ENCODE measurements at places on chromosomes 2 and 18. TPM values are rescaled to one million over a fixed set of nuclear protein-coding genes. Genes with fewer than 3 reads are reported as not detected.

DNA sequence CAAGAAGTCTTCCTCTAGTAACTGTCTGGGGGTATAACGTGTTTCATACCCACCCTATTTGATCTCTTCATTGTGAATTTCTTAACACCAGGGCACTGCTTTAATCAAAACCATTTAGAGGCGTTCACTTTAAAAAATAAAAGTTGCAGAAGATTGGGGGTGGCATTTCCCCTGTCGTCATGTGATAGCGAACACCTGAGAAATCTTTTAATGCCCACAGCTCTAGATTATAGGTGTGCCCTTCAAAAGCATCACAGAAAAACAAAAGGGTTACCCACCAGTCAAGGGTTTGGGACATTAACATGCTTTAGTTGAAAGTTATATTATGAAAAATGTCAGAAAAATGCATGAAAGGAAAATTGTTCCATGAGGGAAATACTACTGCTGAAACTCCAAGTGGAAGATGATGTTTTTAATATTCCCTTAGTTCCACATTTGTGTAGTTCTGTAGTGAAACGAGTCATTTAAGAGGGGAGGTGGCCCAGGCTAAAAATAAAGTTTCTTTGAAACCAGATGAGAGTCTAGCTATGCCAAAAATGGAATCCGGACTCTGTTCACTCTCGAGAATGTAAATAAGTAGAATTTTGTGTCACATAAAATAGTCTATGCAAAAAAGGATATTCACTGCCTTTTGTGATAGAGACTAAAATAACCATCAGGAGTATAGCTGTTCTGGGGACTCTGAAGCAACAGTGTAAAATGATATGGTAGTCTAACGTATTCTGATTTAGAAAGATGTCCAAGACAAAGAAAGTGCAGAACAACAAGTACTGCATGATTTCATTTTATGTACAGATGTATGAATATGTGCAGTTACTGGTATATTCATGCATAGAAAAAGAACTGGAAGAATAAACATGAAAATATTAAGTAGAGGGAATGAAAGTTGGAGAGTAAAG, 95.3 kb downstream of the TMEM247 start:
- H3K27ac ChIP-seq, result no peak overlapping the region
- peaks cover 2% of the 10 kb centered on the region for H3K4me1 ChIP-seq
- DNase-seq, result no peak
- H3K4me3 ChIP-seq, result no peak overlapping the region

DNA sequence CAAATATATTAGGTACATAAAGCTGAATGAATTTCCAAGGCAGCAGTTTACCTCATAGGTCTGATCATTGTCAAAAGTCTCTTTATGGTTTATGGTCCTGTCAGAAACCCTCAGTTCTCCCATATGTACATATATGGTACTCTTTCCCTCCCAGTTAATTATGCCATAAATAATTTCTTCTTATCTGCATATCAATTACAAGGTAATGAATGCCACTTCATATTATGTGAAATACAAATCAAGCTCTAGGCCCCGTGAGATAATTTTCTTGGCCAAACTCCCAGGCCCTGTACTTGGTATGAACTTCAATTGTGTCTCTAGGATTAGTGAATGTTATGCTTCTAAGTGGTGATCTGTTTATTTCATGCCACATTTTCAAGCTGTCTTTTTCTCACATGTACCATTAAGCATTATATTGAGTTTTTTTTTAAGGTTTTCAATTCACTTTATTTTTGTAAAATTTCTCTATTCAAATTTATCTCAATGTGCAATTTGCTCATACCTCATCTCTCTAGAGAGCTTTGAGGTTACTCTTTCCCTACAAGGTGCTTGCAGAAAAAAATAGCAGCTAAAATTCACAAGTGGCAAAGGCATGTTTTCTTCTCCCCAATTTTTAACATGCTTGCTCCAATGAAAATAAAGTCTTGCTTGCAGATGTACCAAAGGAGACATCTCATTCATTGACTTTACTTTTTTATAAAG, 430.6 kb upstream of the VRK2 start:
- no peaks in the 10 kb centered on the region for H3K4me1 ChIP-seq
- H3K36me3 ChIP-seq, result no peaks in the 10 kb centered on the region

- no peak overlapping the region for H3K27ac ChIP-seq
- no peaks in the 10 kb centered on the region for H3K36me3 ChIP-seq
- H3K4me1 ChIP-seq, result no peaks in the 10 kb centered on the region
- no peak overlapping the region for H3K4me3 ChIP-seq
Observed at GRCh38 chr2:40127890-40128557, 323.9 kb downstream of the SLC8A1 start.

- H3K27me3 ChIP-seq, result no peaks in the 10 kb centered on the region
- H3K4me3 ChIP-seq, result no peak overlapping the region
- no peak overlapping the region for H3K27ac ChIP-seq
- H3K4me1 ChIP-seq, result no peaks in the 10 kb centered on the region
- DNase-seq, result no peak
Observed at GRCh38 chr18:28078298-28078697, 98.6 kb downstream of the CDH2 start.

DNA sequence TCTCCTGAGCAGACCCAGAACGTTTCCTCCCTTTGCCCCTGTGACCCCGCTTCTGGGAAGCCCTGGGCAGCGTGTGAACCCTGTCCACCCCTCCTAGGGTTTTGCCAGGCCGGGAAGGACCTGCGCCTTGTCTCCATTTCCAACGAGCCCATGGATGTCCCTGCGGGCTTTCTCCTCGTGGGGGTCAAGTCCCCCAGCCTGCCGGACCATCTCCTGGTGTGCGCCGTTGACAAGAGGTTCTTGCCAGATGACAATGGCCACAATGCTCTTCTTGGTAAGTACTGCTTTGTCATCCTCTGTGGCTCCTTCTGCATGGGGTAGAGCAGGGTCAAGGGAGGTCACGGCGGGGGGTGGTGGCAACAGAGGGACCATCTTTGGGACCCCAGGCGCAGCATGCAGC, 32.5 kb downstream of the GREB1 start:
- no peaks in the 10 kb centered on the region for H3K4me1 ChIP-seq
- no peak overlapping the region for H3K4me3 ChIP-seq
- peaks cover 2% of the 10 kb centered on the region for H3K27me3 ChIP-seq
- no peaks in the 10 kb centered on the region for H3K36me3 ChIP-seq

DNA sequence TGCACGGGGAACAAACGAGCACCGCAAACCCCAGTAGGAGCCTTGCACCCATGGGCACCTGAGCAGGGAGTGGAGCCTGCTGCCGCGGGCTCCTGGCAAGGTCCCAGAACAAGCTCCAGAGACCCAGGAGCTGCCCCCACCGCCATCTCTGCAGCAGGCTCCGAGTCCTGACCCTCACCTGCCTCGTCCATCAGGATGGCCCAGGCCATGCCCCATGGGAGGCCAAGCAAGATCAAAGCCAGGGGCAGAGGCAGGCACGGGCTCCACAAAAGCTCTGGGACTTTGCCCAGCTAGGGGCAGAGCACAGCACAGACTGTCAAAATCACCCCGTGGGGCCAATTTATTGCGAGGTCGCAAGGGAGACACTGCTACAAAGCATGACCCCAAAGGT, 43.6 kb downstream of the GPC1 start:
- no peak overlapping the region for H3K27ac ChIP-seq
- peaks cover 15% of the 10 kb centered on the region for H3K36me3 ChIP-seq
- no peaks in the 10 kb centered on the region for H3K27me3 ChIP-seq
- H3K4me3 ChIP-seq, result no peak overlapping the region

DNA sequence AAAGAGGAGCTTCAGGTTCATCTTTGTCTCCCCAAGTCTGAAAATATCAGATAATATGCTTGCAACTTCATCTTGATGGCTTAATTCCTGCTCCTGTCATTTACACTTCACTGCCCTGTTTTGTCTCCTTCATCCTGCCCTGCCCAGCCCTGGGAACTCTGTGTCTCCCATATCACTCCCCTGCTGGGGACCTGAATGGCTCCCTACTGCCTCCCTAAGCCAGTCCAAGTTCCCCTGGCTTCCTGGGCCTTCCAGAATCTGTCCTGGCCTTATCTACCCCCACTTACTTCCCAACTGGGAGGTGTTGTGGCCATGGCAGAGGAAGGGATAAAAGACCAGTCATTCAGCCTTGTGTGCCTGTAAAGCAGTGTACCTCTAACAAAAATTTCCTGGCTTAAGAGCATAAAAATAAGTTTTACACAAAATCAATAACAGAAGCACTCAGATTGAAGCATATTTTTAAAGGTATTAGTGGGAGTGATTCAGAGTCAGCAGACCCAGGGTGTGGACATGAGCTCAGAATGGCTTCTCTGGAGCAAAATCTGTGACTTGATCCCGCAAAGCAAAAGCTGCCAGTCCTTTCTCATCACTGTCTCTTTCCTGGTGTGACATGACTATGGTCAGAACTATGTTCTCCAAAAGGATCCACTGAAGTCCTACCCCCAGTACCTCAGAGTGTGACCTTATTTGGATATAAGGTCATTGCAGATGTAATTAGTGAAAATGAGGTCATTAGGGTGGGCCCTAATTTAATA, 59.1 kb downstream of the INO80C start:
- H3K27ac ChIP-seq, result no peak overlapping the region
- H3K4me1 ChIP-seq, result no peaks in the 10 kb centered on the region
- no peaks in the 10 kb centered on the region for H3K27me3 ChIP-seq
- no peak overlapping the region for H3K4me3 ChIP-seq
- DNase-seq, result no peak

The C2orf76 gene
- 11.5 TPM for total RNA-seq

The ZDBF2 gene
- total RNA-seq, result 10.5 TPM

The CFAP65 gene
- not detected for total RNA-seq
